Neural crest cell (in vitro differentiated cells): ENCODE measurements at places on chromosomes 5 and 9.

GRCh38 chr5:60143942-60144549 is 250.5 kb upstream of the PDE4D start:
- no peak for DNase-seq

DNA sequence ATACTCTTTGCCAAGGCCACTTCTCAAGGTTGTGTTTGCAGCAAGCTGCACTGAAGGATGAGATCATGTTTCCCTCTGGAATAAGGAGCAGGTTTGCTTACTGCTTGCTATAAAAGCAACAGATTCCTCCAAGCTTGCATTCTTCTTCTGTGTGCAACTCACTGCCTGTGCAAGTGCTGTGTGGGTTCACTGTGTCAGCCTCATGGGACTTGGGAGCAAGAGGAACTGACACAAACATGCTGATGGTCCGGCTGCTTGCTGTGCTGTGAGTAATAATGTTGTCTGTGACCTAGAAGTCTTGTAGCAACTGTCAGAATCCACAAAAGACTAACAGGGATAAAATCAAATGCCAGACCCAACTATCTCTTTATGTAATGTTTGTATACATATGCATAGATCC is 33.6 kb upstream of the SHC3 start:
- DNase-seq = no peak

GRCh38 chr5:169554251-169554650 is 29.3 kb upstream of the SPDL1 start:
- DNase-seq = no peak

DNA sequence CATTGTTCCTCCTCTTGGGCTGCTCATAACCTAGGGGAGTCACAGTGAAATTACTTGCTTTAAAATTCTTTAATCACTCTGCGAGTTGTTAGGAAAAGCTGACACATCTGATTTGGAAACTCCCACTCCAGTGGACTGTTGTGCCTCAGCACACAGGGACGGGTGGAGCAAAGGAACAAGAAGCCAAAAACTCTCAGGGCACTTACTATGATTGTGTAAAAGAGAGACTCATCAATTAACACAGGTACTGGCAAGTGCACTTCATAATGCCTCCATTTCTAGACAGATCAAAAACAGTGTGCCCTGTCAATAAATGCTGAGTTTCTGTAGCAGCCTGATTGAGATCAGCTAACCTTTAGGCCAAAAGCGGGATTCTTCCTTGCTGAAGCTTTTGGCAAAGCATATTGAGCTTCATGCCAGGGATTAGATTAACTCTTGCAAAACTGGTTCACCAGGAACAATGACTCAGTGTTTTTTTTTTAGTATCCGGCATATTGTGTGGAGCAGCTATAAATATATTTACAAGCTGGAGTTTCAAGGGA is 55.9 kb downstream of the TMC1 start:
- DNase-seq = no peak
